ENCODE measurements at places on chromosomes 7 and 10.

DNA sequence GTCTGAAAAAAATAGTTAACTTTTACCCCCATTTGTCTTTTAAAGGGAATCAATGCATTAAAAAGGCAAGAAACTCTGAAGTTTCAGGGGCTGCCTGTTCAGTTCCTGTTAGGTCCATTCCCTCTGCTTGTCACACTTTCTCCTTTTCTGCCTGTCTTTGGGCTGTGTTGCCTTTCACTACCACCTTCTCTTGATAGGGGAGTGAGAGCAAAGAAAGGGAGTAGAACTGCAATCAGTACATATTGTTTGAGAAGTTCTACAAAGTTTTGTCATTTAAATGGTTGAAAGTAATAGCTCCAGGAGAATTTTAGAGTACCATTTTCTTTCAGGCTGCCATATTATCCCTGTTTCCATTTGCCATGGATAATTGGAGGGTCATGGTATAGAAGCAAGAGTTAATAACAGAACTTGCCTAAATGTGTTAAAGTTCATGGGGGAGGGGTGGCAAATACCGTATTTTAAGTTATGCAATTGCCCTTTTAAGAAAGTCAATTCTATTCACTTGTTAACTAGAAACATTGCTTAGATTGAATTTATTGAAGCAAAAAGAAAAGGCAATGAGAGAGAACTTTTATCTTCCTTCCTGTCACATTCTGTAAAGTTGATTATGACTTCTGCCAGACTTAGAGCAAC lies 38.6 kb downstream of the MPLKIP start:
- DNase-seq: no peak

GRCh38 chr10:43036481-43037428 lies 40.1 kb upstream of the RET start:
- DNase-seq: no peak

- DNase-seq: no peak
These were observed 206.9 kb downstream of the EBF3 start for GRCh38 chr10:129756912-129757901.

DNA sequence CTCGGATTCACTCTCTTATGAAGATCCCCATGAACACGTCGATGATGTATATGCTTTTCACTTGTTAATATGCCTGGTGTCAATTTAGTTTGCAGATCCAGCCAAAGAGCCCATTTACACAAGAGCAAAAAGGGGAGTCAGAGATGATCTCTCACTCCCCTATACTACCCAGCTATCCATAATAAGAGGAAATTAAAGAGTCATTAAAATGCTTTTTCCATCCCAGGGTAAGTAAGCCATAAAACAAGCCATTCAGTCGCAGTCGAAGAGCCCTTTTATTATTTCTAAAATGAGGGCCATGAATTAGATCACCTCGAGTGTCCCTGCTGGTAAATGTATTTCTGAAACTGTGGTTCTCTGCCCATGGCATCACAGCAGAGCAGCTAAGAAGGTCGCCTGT lies 41.2 kb downstream of the CHCHD3 start:
- DNase-seq: no peak

- DNase-seq: no peak
These were observed 124.5 kb downstream of the SEMA3E start for GRCh38 chr7:83524277-83525075.

- no peak for DNase-seq
These were observed 508.7 kb upstream of the SEMA3D start for GRCh38 chr7:85695533-85695932.

- DNase-seq: no peak
These were observed 55.3 kb upstream of the BMPER start for GRCh38 chr7:33849971-33850559.

GRCh38 chr7:111256391-111256790 lies 165.5 kb downstream of the LRRN3 start:
- DNase-seq: no peak

DNA sequence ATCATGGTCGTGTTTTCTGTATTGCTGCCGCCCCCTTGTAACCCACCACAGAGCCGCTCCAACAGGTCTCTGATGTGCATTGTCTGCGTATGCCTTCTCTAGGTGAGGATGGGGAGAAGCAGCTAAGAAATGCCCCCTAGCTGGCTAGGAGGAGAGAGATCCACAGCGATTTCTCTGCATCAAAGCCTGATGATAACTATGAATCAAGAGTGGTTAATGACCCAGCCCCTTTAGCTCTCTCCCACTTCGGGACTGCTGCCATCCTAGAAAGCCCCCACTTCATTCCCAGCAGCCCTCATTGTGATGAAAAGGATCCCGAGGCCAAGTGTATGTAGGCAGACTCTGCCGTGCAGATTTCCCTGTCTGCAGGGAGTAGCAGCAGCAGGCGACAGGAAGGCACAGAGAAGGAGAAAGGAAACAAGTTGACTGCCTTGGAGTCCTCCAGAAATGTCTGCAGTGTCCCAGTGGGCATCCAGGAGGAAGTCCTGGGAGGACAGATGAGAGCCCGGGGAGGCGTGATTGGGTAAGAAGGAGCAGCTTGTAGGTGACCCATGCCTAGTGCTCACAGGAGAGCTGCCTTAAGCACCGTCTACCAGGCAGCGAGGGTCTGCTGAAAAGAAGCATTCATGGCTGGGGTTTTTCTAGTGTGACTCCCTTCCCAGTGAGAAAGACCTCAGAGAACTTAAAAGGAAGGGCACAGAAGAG lies 2.9 kb downstream of the PLXNA4 start:
- no peak for DNase-seq

- no peak for DNase-seq
These were observed 9.5 kb upstream of the TSGA13 start for GRCh38 chr7:130695840-130696239.

DNA sequence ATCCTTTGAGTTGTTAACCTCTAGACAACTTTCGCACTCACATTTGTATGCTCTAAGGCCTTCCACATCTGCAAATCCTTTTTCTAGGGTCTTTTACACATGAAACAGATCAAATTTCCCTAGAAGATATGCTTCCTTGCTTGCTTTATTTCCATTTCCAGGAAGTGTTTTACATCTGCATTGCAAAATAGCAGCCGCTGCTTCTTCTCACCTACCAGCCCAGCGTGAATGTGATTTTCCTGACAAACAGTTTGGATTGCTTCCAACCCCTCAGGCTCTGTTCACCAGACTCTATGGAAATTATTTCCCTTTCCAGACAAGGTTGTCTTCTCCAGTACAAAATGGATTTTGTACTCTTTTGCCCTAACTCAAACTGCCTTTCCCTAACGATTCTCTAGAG lies 50.9 kb upstream of the PAPSS2 start:
- DNase-seq: no peak

DNA sequence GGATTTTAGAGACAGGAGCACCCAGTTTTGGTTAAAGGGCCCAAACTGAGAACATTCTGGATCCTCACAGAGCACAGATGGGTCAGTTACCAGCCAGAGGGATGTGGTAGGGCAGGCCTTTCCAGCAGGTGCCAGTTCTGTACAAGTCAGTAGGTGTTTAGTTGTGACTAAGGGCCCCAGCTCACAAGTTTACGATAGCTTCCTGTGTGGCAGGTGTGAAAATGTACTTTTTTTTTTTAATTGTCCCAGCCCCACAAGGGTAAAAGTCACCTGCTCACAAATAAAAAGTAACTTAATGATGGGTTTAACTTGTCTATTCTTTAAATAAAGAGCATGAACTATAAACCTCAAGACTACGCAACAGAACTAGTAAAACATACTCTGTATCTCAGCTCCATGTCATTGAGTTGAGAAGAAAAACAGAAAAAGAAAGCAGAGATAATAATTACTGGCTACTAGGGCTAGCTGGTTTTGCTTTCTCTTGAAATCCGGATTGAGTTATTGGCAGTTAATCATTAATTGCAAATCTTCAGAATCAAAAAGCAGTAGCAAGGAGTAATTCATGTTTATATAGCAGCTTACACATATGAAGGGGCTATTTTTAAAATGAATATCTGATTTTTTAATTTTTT lies 15.4 kb downstream of the NFE2L3 start:
- no peak for DNase-seq

DNA sequence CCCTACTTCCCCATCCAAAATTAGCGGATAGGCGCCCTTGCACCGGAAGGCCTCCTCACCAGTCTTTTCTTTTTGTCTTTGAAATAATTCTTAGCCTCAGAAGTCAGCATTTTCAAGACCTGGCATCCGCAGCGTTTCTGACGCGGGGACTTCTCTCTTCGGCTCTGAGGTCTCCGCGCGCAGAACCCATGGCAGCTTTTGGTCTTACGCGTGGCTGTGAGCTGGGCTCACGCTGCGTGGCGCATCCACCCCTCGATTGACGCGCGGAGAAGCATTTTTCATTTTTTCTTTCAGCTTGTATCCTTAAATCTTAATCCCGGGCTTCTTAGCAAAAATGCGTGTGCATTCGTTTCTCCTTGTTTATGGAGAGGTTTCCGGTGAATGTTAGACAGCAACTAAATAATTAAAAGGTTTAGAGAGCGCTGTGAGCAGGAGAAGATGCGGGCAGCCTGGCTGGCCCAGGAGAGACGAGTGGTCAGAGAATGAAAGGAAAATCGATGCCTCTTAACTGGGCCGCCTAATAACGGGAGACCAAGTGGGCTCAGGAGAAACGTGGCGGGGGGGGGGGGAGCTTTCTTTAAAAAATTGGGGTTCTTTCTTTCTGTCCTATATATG lies 2.0 kb upstream of the GATA3 start:
- DNase-seq: no peak

- no peak for DNase-seq
These were observed 165.0 kb upstream of the GPR26 start for GRCh38 chr10:123501148-123501547.

DNA sequence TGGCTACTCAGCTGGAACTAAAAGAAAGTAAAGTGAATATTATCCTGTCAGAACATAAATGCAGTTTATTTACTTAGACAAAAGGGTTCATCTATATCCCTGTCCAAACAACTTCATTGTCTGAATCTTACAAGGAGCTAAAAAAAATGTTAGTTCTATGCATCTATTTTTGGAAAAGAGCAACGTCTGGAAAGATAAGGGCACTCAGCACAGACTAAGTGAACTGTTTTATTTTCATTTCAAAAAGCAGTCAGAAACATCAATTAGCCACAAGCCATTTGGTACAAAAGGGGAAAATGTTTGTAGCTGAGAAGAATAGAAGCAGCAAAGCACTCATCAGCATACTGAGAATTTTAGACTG lies 245.5 kb downstream of the FOXP2 start:
- no peak for DNase-seq

DNA sequence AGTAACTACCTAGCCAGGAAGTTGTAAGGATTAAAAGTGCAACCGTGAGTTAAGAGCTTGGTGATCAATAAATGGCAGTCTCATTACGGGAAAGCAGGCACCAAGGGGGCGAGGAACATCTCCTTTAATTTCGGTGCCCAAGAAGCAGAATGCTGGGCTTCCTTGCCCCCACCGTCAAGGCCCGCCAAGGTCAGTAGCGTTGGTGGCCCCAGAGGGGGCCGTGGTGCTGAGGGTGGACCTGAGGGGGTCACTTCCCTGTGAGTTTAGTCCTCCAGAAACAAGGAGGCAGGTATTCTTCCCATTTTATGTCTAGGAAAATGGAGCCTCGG lies 408 bp upstream of the MINDY4 start:
- DNase-seq: no peak

GRCh38 chr7:126185959-126186580 lies 1066.7 kb downstream of the GRM8 start:
- DNase-seq: no peak

DNA sequence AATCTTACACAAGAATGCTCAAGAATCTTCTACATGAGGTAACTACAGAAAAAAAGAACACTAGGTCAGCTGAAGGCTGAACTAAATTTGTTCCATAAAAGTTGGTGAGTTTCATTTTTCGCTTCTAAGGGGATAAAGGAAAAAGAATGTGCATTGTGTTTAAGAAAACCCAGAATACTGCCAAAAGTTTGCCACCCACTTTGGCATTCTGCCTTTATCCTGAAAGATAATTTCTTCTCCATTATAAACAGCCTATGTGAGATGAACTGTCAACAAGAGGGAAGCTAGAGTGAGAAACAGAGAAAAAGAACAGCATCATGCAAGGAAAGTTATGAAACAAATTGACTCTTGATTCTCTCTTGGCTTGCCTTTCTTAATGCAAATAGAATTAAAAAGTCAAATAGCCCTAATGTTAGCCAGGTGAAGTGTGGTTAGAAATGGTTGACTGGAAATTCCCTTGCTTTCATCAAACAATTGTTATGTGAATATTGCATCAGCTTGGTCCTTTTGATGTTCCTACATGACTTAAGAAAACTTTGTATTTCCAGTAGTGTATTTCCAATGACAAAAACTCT lies 25.8 kb downstream of the STEAP1 start:
- DNase-seq: no peak

DNA sequence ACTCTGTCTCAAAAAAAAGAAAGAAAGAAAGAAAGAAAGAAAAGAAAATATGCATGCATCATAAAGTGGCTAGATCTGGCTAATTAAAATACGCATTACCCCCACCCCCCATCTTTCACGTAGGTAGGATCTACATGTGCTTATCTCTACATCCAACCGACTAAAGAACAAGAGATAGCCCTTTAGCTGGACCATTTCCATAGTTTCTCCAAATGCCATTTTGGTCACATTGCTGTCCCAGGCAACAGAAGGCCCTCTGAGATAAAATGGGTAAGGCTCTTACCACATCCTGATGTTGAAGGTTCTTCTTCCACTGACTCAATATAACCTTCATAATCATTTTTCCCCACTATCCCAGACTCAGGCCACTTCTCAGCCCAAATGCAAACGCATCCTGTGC lies 31.5 kb downstream of the PIK3AP1 start:
- no peak for DNase-seq

- no peak for DNase-seq
These were observed 39.9 kb downstream of the ANXA8 start for GRCh38 chr10:47444047-47444446.

DNA sequence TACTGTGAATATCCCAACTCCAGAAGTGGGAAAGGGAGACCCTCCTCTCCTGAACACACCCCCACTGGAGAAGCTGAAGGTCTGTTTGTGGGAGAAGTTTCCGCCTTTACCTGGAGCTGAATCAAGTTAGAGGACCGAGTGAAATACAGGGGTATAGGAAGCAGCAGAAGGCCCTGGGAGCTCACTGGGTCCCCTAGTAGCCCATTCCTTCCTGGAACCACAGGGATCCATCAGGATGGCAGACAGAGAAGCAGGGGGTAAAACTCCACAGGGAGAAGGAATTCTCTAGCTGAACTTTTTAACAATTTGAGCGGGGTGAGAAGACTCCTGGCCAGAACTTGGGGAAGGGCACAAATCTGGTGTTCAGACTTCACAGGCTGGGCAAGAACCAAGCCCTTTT lies 275.8 kb downstream of the GRID1 start:
- DNase-seq: no peak

DNA sequence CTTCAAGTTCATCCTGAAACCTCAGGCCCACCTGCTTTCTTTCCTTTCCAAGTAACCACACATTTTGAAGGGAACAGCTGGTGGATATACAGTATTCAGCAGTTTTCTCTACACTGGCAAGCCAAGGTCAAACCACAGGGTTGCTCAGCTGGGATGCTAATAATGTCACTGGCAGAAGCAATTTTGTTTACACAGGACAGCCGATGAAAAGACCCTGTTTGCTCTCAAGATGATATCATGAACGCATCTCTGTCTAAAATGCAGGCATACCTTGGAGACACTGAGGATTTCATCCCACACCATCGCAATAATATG lies 186.2 kb downstream of the USP6NL start:
- no peak for DNase-seq

GRCh38 chr10:105986912-105987635 lies 1177.4 kb downstream of the SORCS1 start:
- DNase-seq: no peak

- DNase-seq: no peak
These were observed 266.0 kb upstream of the CNTNAP2 start for GRCh38 chr7:145850636-145851035.

GRCh38 chr7:139727151-139727705 lies 50.6 kb downstream of the HIPK2 start:
- DNase-seq: no peak

GRCh38 chr7:3089493-3089892 lies 45.8 kb upstream of the CARD11 start:
- DNase-seq: no peak
